EH (cell line): ENCODE measurements at places on chromosomes 11 and 22.

- no peak for DNase-seq
These were observed 7.9 kb downstream of the PPIL2 start for GRCh38 chr22:21673534-21674321.

GRCh38 chr11:62575156-62575555 is 1.5 kb upstream of the EEF1G start:
- DNase-seq = no peak

DNA sequence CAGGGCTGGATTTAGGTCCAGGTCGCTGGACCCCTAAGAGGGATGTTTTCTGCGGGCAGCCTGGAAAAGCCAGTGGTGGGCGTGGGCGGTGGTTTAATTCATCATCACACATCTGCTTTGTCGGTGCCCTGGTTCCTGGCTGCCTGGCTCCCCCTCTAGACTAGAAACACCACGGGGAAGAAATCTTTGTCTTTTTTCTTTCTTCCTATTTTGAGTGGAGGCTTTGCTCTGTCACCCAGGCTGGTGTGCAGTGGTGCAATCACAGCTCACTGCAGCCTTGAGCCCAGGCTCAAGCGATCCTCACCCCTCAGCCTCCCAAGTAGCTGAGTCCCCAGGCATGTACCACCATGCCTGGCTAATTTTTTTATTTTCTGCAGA is 86.6 kb upstream of the LINC01488 start:
- no peak for DNase-seq

- DNase-seq = peak; percentile 44
These were observed 606 bp downstream of the DRG1 start for GRCh38 chr22:31400023-31400397.

GRCh38 chr22:37457093-37457893 is 28.9 kb downstream of the MFNG start:
- DNase-seq = peak; percentile 63

DNA sequence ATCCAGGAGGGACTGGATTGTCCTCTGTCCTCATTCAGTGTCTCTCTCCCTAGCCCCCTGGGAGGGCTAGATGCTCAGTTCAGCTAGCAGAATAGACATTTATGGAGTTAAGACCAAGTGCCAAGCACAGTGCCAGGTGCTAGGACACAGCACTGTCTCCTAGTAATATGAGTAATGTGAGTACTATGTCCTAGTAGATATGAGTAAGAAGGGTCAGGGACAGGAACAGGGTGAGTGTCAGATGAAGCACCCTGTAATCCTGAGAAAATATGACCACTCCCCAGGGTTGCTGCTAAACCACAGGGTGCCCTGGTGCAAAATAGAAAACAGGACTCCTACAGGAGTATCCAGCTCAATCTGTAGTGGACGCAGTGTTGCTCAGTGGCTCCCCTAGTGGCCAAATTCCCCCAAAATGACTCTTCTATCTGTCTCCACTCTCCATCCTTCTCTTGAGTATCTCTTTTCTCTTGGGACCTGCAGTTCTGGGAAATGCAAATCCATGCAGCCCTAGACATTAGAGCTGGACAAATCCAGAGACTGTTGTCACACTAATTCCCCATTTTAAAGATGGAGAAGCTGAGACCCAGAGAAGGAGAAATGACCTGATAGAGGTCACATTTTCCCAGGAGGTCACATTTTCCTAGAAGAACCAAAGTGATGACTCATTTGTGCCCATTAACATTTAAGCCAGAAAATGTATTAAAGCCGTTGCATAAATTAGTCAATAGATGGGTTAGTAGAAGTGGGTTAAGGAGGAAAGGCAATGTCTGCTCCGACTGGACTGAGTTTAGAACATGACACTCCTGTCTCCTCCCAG is 214.3 kb downstream of the NXPE2 start:
- no peak for DNase-seq

DNA sequence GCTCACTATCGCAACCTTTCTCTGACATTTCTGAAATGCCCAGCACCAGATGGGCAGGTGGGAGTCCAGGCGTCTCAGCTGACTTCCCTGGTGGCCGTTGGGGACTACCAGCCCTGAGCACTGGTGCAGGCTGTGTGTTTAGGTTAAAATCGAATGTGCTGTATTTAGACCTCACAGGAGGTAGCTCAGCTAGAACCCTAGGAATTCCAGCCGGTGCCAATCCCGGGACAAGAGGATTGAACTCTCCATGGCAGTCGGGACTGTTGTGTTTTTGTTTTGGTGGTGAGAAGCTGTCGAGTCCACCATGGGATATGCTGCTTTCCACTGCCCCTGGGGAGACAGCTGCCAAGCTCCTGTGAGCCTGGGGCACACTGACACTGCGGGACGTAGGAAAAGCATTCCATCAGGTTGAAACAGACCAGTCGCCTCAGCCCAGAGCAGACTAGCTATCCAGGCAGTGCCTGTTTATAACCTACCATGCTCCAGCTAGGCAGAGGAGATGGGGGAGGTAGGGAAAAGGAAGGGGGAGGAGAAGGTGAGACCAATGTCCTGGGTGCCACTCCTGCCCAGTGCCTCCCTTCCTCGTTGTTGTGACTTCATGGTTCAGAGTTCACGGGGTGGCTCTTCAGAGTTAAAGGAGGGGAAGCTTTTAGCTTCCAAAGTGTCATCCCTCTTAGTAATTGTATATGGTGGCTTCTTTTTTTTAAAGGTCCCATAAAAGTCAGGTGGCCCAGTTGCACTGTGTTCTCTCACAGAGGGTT is 53.0 kb downstream of the MICAL2 start:
- DNase-seq = peak; percentile 98

DNA sequence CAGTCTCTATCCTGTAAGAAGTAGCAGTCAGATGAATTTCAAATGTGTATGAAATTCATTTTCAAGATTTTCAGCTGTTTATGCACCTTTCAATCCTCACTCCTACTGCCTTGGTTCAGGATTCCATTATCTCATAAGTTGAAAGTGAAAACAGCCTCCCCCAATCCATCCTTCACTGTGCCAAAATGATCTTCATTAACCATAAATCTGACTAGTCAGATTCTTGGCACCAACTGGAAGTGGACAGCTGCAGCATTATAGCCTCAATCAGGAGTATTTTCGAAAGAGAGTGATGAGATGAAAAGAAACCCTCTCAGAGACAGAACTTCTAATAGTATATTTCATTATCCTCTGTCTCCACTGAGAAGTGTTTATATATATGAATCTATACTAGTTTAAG is 365.3 kb upstream of the PDGFD start:
- no peak for DNase-seq

- peak; percentile 90 for DNase-seq
These were observed 58.5 kb upstream of the PARVA start for GRCh38 chr11:12318791-12319438.

DNA sequence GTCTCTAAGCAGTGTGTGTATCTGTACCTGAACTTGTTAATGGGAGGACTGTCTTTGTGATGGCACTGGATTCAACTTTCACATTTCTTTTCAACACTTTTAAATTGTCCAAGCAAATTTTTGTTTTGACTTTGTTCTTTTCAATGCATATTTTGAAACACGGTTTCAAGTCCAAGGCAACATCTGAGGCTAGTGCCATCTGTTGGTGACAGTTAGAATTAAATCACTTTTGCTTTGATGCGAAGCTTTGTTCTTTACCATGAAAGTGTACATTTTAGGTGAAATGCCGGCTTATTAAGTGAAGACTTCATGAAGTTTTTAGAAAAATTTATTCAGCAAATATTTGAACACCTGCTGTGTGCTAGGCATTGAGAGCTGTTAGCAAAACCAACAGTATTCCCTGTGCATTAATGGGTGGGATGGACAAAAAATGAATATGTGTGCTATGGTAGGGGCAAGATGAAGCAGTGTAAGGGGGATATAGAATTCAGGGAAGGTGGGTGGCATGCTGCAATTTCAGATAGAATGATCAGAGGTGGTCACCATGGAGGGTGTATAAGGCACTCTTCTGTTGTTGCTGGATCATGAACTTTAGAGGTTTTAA is 70.2 kb downstream of the DDX10 start:
- no peak for DNase-seq

- DNase-seq = no peak
These were observed 7.9 kb downstream of the ASPHD2 start for GRCh38 chr22:26436903-26437515.

- DNase-seq = no peak
These were observed 45.9 kb upstream of the CARS1 start for GRCh38 chr11:3103076-3103475.

- DNase-seq = no peak
These were observed 133.8 kb downstream of the SPATA19 start for GRCh38 chr11:133711545-133711944.

DNA sequence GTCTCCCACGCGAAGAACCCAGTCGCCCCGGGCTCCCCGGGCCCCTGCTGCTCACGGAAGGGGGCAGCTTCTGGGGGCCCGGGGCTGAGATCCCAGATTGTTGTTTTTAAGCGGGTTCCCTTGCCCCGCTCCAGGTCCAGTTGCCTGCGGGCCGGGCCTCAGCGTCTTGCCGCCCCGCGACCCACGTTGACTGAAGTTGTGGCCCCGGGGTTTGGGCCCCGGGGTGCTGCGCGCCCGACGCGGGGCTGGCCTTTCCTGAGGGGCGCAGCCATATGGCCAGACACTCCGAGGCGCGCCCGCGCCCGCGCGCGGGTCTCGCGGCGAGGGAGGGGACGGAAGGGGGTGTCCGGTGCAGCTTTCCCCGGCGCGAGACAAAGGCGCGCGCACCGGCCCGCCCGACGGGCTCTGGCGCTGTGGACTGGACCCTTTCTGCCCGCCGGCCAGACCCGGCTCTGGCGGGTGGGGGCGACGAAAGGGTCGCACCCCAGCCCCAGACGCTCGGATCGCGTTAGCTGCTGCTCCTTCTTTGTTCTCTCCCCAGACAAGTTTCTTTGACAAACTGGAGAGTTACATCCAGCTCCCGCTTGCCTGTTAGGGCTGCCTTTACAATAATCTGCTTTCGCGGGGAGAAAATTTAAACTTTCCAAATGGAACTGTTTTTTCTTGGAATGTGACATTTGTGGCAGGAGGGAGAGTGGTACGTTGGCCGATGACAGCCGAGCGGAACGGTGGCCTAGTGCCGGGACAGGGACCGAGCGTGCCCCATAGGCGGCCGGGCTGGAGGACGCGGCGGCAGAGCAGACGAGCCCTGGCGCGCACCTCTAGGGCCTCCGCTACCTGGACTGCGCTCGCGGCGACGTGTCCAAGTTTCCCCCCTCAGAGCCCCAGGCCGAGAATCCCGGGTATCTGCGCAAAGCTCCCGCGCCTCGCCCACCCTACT is 716 bp downstream of the AMOTL1 start:
- peak; percentile 56 for DNase-seq

DNA sequence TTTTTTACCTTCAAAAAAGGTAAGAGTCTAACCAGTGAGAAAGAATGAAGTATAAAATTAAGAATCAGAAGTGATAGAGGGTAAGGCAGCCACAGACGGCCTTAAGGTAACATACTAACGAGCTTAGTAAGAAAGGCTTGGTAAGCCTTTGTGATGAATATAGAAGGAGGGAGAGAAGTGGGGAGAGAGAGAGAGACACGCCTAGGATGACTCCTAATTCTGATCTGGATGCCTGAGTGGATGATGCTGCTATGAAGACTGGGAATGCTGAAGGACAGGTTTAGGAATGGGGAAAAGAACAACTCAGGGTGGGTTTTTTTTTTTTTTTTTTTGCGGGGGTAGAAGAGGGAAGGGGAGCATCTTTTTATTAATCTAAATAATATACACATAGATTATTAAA is 4.8 kb downstream of the FBXO3 start:
- no peak for DNase-seq

- DNase-seq = peak; percentile 21
These were observed 830 bp upstream of the SPDYC start for GRCh38 chr11:65169164-65169641.

DNA sequence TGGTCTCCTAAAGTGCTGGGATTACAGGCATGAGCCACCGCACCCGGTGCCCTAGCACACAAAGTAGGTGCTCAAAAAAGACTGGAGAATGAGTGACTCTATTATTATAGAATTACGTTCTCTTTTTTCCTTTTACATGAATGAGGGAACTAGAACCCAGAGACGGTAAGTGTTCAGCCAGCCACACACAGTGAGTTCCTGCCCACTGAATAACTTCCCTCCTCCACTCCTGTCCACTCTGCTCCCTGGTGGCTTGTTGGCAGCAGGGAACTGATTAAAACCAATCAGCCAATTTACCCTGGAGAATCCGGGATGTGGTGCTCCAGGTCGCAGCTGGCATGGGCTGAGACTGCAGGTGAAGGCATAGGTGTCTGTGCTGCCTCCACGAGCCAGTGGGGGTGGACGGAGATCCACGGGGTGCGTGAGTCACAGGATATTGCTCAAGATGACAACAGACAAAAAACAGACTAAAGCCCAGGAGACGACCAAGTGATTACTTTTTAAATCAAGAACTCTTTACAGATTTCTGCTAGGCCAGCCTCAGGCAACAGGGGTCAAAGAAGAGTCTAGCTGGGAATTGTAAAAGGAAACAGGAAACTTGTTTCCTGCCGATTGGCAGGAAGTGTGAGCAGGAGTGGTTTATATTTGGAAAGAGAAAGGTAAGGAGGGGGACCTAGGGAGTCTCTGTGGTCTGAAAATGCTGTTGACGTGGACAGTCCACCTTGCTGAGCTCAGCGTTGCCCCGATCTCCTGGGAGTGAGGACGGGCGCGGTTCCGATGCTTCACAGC is 95.2 kb upstream of the TP53I11 start:
- peak; percentile 55 for DNase-seq

- no peak for DNase-seq
These were observed 102.9 kb upstream of the OR5AK2 start for GRCh38 chr11:56885854-56886253.

DNA sequence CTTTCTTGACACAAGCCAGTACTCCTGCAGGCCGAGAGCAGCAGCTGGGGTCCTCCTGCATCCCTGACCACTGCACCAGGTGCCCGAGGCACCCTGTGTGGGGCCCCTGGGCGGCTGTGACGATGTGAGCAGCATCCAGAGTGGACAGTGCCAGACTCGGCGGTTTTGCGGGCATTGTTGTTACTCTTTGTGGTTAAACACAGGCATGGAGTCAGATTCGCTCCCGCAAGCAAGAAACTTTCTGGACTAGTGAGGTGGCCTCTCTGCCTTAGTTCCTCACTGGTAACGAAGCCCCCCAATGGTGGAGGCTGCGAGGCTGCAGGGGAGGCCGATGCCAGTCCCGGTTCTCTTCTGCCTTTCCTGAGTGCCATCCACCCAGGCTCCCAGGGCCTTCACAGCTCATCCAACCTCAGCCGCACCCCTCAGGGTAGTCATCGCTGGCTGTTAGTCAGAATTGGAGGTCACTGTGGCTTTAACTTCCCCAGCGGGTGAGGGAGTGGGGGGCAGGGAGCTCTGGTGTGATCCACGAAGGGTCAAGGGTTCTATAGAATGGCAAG is 3.7 kb upstream of the CLDN5 start:
- peak; percentile 32 for DNase-seq

- no peak for DNase-seq
These were observed at the start of gene APOBEC3A for GRCh38 chr22:38957046-38957770. Gene APOBEC3A, plus strand, starts transcription at chr22:38957609. Its CDS starts 83 bp downstream, at chr22:38957692.

DNA sequence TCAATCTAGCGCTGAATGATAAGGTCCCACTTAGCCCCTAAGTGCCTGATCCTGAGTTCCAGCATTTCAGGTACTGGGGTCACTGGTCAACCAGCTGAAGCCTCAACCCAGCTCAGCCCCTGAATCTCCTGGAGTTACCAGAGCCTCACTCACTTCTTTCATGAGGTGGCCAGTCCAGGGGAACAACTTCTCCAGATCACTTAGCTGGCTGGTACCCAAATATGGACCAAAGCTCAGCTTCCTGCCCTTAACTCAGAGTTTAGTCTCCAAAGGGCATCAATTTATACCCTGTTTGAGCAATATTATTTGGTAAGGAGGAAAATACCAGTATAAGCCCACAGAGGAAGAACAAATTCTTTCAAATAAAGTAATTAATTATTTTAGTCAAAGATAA is 105.6 kb downstream of the SLC1A2 start:
- DNase-seq = no peak

- no peak for DNase-seq
These were observed 31.0 kb upstream of the RCN1 start for GRCh38 chr11:32059686-32060462.
